ENCODE measurements at places on chromosomes 16 and 17. TPM values are rescaled to one million over a fixed set of nuclear protein-coding genes. Genes with fewer than 3 reads are reported as not detected.

The KIF2B gene
- not detected for total RNA-seq

DNA sequence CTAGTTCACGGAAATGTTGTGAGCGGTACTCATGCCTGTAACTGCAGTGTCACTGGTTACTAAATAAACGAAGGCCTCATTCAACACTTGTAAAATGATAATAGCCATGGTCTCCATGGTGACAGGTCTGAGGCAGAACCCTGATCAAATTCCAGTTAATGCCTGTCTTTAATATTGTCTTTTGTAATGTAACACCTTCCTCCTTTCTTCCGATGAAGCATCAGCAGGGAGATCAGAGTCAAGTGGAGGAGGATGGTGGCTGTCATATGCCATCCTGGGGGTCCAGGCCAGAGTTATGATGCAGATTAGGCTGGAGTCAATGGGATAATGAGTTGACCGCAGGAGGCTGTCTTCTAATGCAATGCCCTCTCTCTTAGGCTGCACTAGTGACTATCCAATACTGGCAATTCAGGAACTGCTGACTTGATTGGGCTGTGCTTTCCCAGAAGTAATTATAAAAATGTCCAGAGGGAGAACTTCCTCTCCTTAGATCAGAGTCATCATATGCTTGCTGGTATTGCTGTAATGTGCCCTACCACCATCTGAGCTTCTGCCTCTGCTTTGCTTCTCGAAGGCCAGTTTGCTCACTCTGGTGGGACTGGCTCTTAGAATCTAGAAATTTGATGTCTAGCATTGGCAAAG is 419.1 kb downstream of the CA10 start:
- no peak for DNase-seq

The SYNGR2 gene
- total RNA-seq, result 99.8 TPM

The C17orf107 gene
- 0.51 TPM for total RNA-seq

- DNase-seq, result no peak
These were observed 29.6 kb downstream of the C16orf82 start for GRCh38 chr16:27096375-27096774.

The PDPK1 gene
- total RNA-seq, result 38.5 TPM

DNA sequence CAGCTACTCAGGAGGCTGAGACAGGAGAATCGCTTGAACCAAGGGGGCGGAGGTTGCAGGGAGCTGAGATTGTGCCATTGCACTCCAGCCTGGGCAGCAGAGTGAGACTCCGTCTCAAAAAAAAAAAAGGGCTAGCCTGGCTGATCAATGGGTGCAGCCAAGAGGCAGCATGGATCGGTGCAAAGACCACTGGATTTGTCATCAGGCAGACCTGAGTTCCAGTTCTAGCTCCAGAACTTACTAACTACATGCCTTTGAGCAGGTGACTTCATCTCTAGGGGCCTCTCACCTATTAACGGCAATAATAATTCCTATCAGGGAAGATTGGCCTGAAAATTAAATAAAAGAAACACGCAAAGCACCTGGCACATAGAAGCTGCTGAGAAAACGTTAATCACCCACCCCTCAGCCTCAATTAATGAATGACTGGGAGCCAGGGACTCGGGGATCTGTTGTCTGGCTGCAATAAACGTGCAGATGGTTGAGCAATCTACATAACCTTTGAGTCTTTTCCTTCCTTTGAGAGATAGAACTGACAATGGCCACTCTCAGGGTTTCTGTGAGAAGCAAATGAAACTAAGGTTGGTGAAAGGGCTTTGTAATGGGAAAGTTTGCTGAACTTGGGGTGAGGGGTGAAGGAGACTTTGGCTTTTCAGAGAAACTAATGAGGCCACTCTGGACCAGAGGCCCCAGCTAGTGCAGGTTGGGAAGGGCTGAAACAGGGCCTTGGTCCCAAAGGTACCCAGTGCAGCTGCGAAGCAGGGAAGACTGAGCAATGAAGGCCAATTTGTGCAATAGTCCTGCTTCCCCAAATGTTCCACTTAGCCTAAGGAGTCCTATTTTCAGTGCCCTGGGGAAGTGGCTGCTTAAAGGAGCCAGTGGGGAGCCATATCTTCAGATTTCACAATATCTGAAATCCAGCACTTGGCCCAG is 7.6 kb downstream of the SEZ6L2 start:
- DNase-seq, result no peak

GRCh38 chr17:39095309-39095686 is 56.1 kb downstream of the PLXDC1 start:
- no peak for DNase-seq

DNA sequence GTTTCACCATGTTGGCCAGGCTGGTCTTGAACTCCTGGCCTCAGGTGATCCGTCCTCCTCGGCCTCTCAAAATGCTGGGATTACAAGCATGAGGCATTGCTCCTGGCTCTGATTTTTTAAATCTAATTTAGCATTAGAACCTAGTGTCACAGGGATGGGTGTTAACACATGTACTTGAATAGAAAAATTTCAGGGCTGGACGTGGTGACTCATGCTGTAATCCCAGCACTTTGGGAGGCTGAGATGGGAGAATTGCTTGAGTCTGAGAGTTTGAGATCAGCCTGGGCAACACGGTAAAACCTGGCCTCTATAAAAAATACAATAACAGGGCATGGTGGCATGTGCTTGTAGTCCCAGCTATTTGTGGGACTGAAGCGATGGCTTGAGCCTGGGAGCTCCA is 6.0 kb upstream of the RNF135 start:
- no peak for DNase-seq
